ENCODE measurements at places on chromosomes 4 and X.

DNA sequence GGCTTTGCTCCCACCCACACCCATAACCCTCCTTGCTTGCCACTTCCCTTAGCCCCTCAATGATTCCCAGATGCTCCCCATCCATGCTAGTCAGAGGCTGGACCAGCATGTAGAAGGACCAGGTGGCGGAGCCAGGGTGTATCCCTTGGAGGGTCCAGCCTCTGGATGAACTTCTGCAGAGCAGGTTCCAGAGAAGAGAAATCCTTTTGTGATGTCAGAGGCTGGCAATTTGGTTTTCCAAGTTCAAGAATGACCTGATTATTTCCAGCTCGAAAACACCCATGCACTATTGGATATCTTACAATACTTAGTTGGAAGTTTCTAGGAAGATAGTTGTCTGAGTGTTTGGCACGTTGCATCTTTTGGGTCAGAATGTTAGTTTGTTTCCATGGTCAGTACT lies 168.3 kb upstream of the RPS6KA3 start:
- no peak for DNase-seq

DNA sequence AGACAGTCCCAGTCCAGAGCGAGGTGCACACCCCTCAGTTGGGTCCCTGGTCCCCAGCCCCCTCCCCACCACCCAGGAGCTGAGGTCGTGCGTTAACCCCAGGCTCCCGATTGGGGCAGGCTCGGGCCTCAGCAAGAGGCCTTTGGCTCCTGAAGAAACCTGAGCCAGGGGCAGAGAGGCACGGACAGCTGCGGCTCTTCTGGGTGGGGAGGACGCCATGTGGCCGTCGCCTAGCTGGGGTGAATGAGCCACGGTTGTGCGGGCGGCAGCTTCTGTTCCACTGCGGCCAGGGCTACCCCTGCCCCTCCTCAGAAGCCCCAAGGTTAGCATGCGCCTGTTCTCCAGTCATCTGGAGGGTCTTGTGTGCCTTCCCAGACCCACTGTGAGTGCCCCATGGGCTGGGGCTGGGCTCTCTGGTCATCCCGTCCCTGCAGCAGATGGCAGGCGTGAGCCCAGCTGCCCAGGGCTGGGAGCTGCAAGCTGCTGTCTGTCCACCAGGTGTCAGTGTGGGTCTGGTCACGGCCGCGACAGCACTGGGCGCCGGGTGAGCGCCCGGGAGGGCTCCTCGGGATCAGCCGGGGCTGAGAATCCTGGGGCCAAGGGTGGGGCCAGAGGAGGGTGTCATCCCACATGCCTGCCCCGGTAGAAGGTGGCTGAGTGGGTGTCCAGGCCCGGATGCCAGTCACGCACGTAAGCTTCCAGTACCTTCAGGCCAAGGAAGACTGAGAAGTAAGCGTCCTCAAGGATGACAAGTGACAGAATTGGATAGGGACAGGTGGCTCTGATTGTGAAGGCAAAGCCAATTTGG lies 21.9 kb downstream of the ATP2B3 start:
- peak; percentile 43 for DNase-seq

- DNase-seq = no peak
Measured at GRCh38 chr4:89212666-89213381, 94.8 kb downstream of the GPRIN3 start.

DNA sequence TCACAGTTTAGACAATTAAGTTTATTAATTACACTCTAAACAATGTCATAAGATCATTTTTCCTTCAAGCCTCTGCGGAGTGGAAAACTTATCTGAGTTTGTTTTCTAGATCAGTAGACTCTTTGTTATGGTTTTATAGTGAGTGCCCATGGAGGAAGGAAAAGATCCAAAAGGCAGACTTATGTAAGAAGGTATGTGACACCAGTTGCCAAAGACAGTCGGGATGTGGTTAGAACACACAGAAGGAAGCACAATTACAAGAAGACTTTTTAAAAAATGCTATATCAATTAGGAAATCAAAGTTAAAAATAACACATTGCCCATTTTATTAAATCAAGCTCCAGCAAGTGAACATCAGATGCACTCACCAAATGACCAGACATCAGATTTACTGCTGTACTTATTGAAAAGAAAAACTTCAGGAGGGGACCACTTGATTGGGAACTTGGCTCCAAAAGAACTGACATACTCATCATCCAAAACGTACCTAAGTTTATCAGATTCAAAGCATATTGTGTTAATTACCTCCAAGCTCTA lies 57.1 kb downstream of the NIPAL1 start:
- no peak for DNase-seq

DNA sequence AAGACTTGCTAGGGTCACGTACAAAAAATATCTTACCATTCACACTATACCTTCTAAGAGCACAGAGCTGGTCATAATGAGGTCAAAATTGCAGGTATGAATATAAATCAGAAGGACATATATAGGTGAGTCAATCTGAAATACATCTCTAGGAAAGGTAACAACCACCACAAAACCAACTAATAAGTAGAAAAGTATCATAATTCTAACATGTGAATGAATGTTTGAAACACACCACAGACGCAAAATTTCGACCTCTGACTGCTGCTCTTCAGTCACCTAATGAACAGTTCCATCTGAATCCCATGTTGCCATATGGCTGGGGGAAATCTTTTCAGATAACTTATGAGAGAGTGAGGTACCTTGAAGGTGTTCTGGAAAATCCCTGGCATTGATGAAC lies 22.1 kb downstream of the STAP1 start:
- DNase-seq = no peak

- DNase-seq = no peak
Measured at GRCh38 chr4:151340751-151341385, 15.5 kb upstream of the SH3D19 start.

DNA sequence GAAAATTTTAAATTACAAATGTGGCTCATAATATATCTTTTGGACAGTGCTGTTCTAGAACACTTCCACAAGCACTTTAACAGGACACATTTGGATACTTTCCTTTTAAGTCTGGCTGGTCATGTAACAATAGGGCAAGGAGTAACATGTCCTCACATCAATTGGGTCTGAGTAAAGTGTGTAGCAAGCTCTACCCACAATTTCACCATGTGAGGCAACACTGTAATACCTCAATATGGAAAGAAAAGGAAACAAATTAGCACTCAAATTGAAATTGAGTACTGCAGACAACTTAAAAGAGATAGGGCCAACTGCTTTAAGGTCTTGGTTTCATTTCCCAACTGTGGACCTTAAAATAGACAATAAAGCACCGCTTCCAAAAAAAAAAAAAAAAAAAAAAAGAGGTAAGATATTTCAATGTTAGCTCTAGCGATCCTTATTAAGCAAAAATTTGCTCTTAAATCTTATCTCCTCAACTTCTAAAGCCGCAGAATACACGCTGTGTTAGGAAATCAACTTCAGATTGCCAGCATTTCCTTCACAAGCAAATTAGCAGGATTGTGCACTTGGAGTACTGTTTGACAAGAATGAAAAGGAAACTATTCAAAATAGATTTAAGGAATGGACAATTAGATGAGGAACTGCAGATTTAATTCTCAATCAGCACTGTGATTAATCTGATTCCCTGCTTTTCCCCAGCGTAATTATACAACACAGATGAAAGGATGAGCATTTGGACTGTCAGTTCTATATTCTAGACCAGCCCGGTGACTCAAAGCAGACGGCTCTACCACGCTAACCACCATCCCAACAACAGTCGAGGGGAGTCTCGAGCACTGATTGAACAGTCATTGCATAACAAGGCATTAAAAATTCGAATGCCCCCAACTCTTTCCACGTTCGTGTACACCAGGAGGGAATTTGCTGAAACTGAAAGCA lies 1.6 kb downstream of the CASK start:
- peak; percentile 0 for DNase-seq

DNA sequence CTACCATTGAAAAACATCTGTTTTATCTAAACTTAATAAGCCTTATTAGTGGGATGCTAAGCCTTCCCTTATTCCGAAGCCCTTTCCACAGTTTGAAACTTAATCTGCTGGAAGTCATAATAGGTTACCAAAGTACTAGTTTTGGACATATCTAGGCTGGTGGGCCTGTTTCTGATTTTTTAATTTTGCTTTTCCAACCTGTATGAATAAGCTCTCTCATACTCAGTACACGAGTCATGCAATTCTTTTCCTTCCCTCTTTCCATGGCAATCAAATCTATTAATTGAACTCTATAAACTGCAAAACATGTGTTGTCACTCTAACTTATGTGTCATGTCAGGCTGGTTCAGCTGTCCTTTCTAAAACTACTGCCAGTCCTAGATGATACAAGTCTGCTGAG lies 91.0 kb downstream of the AMMECR1 start:
- no peak for DNase-seq

DNA sequence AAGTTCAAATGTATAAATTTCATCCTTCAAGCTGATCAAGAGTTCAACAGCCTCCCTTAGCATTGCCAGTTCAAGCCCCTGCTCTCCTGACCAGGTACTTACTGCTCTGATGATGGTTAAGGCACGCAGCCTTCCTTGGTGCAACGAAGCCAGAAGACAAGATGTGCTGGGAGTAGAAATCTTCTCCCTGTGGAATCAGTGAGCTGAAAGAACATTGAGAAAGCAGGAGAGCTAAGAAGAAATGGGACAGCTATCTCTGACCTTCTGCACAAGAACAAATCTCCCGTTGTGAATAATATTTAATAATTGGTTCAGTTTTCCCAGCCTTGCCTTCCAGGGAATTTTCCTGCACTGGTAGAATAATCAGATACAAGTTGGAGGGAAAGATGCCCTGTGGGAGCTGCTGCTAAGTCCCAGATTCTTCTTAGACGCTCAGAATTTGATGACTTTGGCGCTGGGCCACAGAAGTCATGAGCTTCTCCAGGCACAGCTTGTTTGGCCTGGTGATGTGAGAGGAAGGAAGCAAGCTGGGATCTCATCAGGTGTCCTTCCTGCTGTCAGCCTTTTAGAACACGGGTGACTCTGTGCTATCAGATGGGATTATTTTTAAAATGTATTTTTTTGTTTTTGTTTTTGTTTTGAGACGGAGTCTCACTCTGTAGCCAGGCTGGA lies 77.8 kb downstream of the CD38 start:
- no peak for DNase-seq

- no peak for DNase-seq
Measured at GRCh38 chr4:136800248-136800647, 732.0 kb downstream of the PCDH18 start.

- DNase-seq = peak; percentile 80
Measured at GRCh38 chr4:1712216-1713002, at the start of gene SLBP. Gene SLBP (minus strand): TSS chr4:1712319. CDS start chr4:1712188, 131 bp downstream.

- DNase-seq = no peak
Measured at GRCh38 chr4:23769406-23769805, 120.4 kb downstream of the PPARGC1A start.

- DNase-seq = no peak
Measured at GRCh38 chr4:5701971-5702370, 6.4 kb downstream of the EVC2 start.

DNA sequence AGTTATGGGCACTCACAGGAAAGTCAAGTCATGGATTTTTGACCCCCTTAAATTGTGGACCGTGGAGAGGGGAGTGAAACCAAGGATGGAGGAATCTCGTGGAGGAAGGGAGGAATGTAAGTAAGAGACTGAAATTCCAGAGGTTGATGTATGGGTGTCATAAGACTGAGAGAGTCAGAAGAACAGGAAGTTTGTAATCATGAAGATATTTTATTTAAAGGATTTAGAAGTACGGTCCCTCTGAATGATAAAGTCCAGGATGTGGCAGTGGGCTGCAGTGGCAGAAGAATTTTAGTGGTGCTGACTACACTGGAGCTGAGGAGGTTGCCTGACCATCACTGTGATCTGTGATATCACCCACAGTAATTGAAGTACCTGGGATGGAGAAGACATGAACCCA lies 57.8 kb downstream of the DCLK2 start:
- DNase-seq = no peak

GRCh38 chrX:102659790-102660757 lies 8.8 kb downstream of the GPRASP1 start:
- peak; percentile 53 for DNase-seq

- no peak for DNase-seq
Measured at GRCh38 chrX:154603438-154604430, 15.3 kb downstream of the CTAG1B start.

- DNase-seq = no peak
Measured at GRCh38 chr4:88202443-88202842, 44.0 kb upstream of the ABCG2 start.

GRCh38 chrX:126265116-126265515 lies 99.0 kb upstream of the DCAF12L2 start:
- no peak for DNase-seq

DNA sequence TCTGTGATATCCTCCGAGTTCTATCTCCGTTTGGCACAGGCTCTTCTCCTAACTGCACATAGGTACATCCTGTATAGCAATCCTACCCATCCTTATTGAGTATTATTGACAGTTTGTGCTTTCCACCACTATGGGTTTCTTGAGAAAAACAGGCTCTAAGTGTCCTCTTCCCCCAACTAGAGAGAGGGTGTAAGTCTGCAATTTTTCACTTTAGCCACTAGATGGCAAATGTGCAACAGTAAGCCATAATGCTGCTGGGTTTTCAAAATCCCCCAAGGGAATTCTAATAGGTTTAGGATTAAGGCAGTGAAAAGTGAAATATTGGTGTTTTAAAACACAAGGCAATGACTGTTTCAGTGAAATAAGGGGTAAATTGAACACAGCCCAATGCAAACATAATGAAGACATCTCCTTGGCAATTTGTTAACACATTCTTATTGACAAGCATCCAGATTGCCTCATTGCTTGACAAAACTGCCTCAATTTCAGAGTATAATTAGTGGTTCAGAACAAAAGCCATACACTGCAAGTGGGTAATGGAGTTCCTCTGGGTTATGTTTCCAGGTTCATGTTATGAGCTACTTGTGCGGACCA lies 239.0 kb upstream of the HTR2C start:
- DNase-seq = no peak

GRCh38 chr4:125833-126232 lies 1.5 kb downstream of the ZNF718 start:
- no peak for DNase-seq

DNA sequence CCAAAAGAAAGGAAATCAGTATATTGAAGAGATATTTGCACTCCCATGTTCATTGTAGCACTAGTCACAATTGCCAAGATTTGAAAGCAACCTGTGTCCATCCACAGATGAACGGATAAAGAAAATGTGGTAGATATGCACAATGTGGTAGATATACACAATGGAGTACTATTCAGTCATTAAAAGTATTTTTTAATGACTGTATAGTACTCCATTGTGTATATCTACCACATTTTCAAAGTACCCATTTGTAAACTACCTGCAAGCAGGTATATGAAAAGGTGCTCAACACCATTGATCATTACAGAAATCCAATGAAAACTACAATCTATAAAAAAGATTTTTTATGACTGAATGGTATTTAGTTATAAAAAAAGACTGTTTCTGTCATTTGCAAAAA lies 200.4 kb downstream of the UNC5C start:
- DNase-seq = no peak

DNA sequence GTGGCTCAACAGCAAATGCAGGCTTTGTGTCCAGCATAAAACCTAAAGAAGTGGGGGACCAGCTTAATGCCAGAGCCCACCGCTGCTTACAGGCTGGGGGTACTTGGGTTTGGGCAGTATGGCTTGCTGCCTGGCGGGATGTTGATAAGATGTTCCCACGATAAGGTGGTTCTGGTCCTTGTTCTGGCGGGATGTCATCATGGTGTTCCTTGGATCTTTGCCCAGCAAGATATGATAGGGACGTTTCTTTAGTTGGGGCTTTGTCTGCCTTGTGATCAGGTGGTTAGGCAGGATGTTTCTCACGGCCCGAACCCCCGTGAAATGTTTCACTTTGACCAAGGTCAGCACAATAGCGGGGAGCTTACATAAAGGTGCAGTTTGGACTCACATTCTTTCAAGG lies 35.3 kb downstream of the PNPLA4 start:
- no peak for DNase-seq

GRCh38 chr4:145041378-145041777 lies 56.6 kb downstream of the ANAPC10 start:
- no peak for DNase-seq

Measured in amygdala (tissue), 56 donors.